Tibial nerve (tissue), 4 donors: ENCODE measurements at places on chromosomes 4 and X. TPM values are rescaled to one million over a fixed set of nuclear protein-coding genes. Genes with fewer than 3 reads are reported as not detected.

GRCh38 chr4:159101988-159102621, 774 bp upstream of the RAPGEF2 start:
- DNase-seq: peak; percentile 9

DNA sequence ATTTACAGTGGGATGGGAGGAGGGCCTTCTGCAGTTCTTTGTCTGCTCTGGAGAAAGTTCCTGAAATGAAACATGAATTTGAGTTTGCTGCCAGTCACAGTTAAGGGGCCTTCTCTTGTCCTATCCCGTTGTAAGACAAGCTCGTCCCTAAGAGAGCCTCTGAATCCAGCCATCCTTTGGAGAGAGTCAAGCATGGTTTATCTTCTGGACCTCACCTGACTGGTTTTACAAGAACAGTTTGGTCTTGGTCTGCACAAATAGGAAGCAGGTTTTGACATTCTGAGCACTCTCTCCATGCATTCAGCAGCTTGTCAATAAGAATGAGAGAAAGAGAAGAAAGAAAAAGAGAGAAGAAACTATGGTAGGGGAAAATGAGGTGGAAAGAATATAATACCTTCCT, 20.4 kb upstream of the TENM3 start:
- no peak for DNase-seq

Gene SNCA
- total RNA-seq: 73.7 TPM

GRCh38 chrX:108473979-108474378, 34.3 kb downstream of the COL4A5 start:
- no peak for DNase-seq

Gene PLA2G12A
- 23.9 TPM for total RNA-seq

DNA sequence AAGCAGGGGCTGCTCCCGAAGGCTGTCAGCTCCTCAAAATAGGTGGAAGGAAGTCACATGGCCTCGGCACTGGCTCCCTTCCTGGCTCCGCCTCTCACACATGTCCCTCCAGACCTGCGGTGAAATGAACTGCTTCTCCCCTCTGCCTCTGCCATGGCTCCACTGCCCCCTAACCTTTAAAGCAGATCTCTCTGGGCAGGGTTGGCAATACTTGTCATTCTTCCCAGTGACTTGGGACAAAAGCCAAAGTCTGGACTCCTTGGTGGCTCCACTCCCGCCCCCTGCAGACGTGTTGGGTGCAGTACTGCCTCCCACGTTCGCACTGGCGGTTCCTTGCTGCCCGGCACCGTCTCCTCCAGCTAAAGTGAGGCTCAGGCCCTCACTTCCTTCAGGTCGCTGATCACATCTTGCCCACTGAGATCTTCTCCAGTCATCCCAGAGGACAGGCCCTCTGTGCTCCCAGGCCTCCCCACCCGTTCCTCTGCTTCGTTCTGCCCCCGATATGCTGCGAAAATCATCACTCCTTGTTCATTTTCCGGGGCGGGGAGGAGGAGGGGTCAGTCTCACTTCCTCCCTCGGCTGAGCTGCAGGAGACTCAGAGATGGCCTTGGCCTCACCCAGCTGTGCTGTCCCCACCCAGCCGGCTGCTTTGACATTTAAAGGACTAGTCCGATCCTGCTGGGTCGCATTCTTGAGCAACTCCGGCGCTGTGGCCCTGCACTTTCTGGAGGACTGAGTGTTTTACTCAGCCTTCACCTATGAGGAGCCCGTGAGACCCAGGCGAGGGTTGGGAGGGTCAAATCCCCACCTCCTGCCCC, 97.4 kb downstream of the PHKA2 start:
- peak; percentile 51 for DNase-seq

DNA sequence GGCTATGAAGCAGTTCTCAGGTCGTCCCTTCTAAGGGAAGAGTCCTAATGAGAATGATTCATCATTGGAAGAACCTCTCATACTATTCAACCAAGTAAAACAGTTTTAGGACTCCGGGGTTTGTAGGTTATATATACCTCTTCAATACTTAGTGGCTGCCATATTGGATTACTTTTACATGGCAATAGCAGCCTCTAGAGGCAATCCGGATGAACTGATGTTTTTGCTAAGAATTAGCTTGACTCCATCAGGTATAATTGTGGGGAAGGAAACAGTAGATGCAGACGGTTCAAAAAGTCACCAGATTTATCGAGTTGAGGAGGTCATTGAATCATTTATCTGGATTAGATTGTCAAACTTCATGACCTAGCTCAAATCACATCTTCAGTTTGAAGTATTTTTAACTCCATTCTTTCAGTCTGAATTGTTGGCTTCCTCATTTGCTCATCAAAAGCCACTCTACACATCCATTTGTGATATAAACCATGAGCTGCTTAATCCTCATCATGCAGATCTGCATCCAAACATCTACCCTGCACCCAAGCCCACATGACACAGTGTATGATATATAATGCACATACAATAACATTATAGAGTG, 28.4 kb downstream of the GUCY1B1 start:
- DNase-seq: no peak

DNA sequence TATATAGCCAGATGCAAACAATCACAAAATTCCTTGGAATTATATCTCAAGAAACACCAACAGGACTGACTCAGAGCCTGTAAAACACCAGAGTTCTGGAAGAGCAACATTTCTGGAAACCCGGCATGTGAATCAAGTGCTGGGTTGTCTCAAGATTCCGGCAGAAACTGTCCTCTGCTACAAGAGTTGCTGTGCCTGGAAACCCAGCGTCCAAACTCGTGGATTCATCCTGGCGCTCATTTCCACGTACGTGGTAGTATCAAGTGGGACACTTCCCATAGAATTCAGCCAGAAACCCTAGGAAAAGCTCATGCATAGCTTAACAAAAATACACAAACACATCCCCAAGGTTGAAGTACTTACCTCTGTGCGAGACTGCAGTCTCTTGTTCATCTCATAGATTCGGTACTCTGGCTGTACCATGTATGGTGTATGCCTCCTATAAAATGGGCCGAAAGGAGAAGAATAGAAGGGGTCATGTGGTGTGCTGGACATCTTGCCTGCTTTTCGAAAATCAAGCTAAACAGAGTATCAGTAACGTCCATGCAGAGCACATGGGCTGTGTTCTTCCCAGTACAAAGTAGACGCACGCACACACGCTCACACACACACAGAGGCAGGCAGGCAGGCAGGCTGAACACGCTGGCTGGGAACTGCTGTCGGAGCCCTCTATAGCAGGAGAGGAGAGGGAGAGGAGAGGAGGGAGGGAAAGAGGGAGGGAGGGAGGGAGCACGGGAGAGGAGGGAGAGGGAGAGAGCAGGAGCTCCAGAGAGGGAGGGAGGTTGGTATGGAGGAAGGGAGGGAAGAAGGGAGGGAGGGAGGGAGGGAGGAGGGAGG, at the start of gene LDB2:
TSS of gene LDB2 (minus strand) at position 655 of the 837 bp plus-strand sequence.
- DNase-seq: peak; percentile 72

Gene CYSLTR1
- 5.3 TPM for total RNA-seq

Gene LRCH2
- total RNA-seq: 7.1 TPM
